ENCODE measurements at places on chromosomes 13 and 19.

DNA sequence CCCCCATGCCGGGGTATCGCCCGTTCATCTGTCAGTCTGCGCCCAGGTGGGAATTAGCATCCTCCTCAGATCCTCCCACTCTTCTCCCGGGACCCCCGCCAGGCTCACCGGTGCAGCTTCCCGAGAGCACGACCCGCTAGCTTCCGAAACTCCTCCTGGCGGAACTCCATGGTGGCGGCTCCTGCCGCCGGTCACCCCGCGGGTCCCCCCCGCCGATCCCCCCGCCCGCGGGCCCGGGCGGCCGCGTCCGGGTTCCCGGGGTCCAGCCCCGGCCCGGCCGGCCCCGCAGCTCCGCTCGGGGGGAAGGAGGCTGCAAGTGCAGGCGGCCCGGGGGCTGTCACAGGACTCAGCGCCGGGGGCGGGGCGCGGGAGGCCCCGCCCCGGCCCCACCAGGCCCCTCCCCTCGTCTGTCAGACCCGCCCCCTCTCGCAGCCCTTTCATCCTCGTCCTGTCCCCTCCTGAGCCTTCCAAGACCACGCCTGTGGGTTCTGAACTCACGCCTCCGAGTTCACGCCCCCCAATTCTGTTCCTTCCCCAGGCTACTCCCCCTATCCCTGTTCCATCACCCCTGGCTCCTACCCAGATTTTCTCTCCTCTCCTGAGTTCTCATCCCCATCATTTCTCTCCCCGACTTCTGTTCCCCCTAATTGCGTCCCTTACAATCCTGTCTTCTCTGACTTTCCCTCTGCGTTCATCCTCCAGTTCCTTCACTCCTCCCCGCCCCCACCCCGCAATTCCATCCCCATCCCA, at the start of gene SLC17A7:
TSS of gene SLC17A7 (minus strand) at position 318 of the 750 bp plus-strand sequence. CDS start at position 170, 148 bp downstream.
- DNase-seq, result no peak

DNA sequence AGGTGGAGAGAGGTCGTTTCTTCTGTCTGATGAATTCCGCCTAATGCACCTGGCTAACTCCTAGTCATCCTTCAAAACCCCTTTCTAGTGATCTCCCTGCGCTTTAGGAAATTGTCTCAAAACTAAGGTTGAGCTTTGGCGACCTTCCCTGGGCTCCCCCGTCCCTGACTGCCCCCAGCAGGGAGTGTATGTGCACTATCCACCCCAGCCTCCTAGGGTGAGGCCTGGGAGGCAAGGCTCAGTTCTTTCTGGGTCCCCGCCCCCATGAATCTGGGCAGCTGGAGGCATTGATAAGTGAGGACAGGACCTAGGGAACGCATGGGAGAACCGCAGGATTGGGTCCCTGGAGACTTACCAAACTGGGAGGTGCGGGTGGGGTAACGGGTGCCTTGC, 378 bp downstream of the TLE6 start:
- DNase-seq, result no peak

- no peak for DNase-seq
Measured at GRCh38 chr19:41657157-41657556, 30.3 kb upstream of the CEACAM4 start.

DNA sequence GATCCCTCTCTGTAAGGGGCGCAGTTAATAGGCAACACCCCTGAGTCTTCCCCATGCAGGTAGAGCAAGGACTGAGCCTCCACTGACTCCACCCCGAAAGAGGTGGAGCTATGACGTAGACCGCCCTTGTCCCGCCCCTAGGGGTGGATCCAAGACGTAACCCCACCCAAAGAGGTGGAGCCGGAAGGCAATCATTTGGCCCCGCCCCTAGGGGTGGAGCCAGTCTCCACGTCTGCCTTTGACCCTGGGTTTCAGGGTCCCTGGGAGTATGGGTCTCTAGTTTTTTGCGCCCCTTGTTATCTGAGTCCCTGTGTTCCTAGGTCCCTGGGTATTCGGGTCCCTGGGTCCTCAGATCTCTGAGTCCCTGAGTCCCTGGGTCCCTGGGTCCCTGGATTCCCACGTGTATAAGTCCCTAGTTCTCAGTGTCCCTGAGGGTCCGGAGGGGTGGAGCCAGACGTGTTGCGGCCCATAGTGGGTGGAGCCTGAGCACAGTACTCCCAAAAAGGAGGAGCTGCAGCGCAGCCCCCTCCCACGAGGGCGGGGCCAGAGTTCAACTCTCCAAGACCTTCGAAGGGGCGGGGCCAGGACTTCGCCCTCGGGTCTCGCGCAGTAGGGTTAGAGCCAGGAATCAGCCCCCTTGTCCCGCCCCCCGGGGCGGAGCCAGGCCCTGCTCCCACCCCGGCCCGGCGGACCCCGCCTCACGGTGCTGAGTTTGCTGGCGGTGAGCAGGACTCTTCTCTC, 5.3 kb downstream of the DENND1C start:
- DNase-seq, result peak; percentile 12

DNA sequence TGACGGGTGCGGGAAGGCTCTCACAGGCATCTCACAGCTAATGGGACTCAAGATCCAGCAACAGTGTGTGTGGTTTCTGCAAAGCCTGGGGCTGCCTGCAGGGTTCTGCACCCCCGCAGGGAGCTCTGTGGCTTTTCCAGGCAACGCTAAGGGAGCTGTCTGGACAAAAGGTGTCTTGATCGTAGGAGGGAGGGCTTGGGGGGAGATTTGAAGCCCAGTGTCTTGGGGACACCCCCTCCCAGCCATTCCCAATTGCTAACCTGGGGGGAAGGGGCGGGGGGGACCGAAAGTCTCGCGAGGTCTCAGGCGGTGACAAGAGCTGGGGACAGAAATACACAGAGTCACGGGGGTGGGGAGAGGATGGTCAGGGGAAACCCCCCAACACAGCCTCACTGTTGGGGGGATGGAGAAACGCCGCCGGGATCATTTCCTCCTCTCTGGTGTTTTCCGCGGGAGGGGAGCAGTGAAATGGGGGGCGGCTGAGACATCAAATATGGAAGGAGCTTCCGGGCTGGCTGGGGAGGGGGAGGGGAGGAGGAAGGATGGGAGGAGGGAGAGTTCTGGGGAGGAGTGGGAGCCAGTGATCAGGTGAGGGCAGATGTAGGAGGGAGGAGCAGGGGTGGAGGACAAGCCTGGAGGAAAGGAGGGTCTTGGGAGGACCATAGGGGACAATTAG, 13.3 kb downstream of the KCNC3 start:
- no peak for DNase-seq

- DNase-seq, result no peak
Measured at GRCh38 chr19:39360599-39360998, 18.4 kb downstream of the SAMD4B start.

DNA sequence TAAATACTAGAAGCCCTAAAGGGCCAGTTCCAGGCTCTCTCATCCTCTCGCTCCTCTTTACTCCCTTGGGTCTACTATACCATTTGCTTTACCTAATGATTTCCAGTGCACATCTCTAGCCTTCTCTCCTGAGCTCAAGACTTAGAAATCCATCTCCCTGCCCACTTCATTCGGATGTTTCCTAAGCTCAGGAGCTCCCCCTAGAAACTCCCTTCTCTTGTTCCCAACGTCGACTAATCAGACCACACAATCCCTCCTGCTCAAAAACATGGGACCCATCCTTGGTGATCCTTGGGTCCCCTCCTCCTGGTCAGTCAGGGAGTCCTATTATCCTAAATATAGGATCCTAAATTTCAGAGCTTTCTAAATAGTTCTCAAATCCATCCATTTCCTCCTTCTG, 21.1 kb upstream of the STK24 start:
- DNase-seq, result no peak

GRCh38 chr19:38695317-38695683, 47.9 kb downstream of the ACTN4 start:
- DNase-seq, result no peak

GRCh38 chr19:32061315-32061714, 284.1 kb upstream of the ZNF507 start:
- DNase-seq, result no peak

DNA sequence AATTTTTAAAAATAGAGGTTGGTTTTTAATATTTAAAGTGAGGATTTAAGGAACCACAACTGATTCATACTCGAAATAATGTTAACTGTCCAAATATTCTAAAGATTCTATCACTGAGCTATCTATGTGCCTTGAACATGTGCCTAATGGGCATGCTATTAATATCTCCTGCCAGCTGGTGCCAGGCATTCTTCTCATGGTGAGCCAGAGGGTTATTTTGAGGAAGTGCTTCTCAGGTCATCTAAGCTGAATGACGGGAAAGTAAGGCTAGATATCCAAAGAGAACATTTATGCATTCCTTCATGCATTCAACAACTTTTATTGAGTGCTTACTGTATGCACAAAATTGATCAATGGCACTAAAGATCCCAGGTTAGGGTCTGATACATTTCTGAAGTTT, 138.2 kb downstream of the PIBF1 start:
- DNase-seq, result peak; percentile 56

DNA sequence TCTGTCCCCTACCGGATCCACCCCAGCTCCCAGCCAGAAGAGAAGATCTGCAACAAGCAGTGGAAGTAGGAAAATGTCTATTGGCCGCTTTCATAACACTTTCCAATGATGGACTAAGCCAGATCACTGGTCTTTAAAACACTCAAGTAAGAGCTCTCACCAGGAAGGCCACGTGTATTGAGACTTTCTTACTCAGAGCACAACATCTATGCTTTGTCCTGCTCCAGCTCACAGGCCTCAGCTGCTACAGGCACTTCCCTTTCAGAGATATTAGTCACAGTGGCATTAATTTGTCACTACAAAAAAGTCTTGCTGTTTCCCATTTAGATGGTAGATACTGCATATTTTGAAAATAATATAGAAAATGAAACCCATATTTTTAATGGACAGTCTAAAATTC, 164.2 kb downstream of the ABCC4 start:
- DNase-seq, result no peak

DNA sequence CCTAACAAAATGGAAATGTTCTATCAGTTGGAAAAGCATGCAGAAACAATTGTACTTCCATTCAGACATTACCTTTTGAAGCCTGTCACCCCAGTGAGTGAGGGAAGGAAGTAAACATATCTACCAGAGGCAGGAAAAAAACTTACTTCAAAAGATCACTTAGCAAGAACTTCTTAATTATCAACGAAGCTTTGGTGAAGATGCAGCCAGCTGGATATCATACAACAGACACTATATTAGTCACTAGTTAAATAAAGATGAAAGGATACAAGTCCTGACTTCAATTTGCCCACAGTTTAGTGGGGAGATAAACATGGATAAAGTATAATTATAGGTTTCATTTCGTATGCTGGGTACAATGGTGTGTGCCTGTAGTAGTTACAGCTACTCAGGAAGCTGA, 148.8 kb downstream of the TNFRSF19 start:
- DNase-seq, result no peak

DNA sequence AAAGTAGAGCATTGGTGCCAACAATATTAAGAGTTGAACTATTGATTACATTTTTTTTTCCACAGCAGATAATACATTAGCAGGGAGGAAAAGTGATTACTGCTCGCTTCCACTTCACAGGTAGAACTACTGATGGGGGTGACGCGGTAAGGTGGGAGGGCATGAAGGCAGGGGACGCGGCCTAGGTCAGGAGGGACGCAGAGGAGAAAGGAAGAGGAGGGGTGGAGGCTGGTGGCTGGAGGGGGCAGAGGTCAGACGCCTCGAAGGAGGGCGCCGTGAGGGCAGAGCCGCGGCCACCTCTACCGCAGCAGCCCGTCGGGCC, 287 bp upstream of the B3GLCT start:
- DNase-seq, result no peak

- DNase-seq, result no peak
Measured at GRCh38 chr13:103161476-103161875, 95.3 kb upstream of the SLC10A2 start.

- DNase-seq, result no peak
Measured at GRCh38 chr13:113850722-113851479, 13.0 kb downstream of the GAS6 start.

- peak; percentile 31 for DNase-seq
Measured at GRCh38 chr19:50835785-50836542, 2.6 kb upstream of the KLK15 start.

- no peak for DNase-seq
Measured at GRCh38 chr19:16024266-16025107, 51.8 kb upstream of the TPM4 start.

DNA sequence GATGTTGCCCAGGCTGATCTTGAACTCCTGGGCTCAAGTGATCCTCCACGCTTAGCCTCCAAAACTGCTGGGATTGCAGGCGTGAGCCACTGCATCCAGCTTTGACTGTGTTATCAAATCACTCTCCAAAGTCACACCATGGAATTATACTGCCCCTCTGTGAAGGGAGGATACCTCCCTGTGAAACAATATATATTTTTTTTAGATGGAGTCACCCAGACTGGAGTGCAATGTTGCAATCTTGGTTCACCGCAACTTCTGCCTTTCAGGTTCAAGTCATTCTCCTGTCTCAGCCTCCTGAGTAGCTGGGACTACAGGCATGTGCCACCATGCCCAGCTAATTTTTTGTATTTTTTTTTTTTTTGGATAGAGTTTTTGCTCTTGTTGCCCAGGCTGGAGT, 7.7 kb downstream of the TYK2 start:
- DNase-seq, result no peak

GRCh38 chr19:22623841-22624221, 10.3 kb upstream of the ZNF492 start:
- DNase-seq, result no peak

GRCh38 chr13:37085606-37086005, 19.9 kb downstream of the CSNK1A1L start:
- peak; percentile 24 for DNase-seq

GRCh38 chr13:91211510-91211909, 136.0 kb upstream of the MIR17HG start:
- DNase-seq, result no peak

DNA sequence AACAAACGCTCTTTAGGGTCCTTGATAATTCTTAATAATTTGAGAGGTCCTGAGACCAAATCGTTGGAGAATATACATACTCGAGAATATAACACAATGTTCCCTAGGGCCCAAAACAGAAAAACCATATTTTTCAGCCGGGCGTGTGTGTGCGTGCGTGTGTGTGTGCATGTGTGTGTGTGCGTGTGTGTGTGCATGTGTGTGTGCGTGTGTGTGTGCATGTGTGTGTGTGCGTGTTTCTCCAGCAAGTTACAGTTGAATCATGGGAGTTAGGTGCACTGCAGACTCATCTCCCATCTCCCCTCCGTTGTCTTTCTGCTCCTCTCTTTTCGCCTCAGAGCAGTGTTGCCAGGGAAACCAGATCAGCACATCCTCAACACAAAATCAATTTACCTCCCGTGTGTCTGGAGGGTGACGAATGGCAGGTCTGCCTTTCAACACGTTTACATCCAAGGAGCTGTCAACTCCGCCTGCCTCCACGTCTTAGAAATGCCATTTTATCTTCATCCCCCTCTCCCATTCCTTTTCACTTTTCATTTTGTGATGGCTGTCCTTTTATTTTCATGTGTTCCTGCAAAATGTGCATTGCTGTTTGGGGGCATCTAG, 8.3 kb upstream of the PNMA8B start:
- DNase-seq, result no peak

Data from AG10803 (cell line).